ENCODE measurements at places on chromosomes 7 and 10.

DNA sequence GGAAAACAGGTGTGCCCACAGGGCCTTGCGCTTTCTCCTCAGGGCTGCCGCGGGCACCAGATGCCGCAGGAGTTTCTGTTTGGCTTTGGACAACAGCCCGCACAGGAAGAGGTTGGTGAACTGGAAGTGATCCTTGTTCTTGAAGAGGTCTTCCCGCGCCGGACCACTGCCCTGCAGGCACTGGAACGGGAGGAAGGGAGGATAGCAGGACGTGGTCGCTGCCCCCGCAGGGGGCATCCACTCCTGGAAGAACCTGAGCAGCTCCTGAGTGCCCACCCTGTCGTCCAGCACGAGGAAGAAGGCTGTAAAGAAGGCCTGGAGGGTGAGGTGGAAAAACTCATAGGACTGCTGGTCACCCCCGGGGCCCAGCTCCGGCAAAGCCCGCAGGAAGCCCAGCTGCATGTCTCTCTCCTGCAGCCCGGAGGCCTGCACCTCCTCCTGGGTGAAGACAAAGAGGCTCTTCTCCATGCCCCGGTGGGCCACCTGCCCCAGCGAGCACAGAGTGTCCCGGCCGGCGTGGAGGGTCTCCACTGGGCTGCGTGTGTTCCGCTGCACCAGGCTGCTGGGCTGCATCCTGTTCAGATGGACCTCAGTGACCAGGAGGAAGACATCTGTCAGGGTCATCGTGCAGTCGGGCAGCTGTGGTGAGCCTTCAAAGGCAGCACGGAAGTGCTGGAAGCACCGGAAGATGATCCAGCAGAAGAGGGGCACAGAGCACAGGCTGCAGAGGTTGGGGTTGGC, 26.9 kb downstream of the NOD1 start:
- DNase-seq, result no peak

- peak; percentile 80 for DNase-seq
These were observed 942 bp downstream of the TRAPPC14 start for GRCh38 chr7:100157334-100158228.

DNA sequence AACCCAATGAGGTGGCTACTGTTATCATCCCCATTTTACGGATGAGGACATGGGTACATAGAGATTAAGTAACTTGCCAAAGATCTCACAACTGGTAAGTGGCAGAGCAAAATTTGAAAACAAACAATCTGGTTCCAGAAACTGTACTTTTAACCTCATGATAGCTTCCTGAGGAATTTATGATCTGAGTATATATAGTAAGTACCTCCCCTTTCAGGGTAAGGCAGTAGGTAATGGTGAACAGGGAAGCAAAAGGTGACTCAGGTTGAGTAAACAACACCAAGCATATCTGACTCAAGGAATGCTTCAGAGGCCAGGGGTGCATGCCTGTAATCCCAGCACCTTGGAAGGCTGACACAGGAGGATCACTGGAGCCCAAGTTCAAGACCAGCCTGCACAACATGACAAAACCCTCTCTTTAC, 21.1 kb downstream of the KLLN start:
- no peak for DNase-seq

DNA sequence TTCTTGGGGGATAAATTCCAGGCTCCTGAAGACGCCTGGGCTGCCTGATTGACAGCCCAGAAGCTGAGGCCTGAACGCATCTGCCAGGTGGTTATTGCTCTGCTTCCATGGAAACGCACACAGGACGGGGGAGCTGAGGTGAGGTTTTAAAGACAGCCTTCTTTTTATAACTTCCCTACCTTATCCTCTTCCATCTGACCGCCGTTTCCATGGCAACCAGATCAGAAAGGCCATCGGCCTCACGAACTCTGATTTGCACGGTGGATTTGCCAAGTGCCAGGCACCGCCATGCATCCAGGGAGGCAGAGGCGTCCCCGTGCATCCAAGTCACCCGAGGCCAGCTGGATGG, 260.9 kb downstream of the ADARB2 start:
- no peak for DNase-seq

DNA sequence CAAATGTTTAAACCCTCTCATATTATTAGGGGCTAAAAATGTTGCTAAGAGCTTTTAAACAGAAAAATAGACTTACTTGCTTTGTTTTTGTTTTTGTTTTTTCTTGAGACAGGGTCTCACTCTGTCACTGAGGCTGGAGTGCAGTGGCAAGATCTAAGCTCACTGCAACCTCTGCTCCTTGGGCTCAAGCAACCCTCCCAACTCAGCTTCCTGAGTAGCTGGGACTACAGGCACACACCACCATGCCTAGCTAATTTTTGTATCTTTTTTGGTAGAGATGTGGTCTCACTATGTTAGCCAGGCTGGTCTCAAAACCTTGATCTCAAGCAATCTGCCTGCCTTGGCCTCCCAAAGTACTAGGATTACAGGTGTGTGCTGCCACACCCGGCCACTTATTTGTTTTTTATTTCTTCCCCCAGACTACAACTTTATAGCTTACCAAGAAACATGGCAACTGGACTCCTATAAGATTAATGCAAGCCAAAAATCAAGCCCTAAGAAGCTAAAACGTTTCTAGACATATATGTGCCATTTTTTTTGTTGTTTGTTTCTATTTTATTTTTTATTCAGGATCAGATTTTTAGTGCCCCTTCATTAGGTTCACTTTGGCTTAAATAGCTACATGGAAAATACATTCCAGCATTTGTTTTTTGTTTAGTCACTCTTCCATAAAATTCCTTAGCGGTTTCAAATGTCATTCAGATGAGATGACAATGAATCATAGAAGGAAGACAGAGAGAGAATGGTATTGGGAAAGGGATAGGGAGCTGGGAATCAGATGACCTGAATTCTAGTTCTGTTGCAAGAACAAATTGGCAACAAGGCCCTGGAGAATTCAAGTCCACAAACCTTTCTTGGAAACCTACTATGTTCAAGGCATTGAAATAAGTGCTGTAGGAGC, 163.4 kb upstream of the MKLN1 start:
- no peak for DNase-seq

DNA sequence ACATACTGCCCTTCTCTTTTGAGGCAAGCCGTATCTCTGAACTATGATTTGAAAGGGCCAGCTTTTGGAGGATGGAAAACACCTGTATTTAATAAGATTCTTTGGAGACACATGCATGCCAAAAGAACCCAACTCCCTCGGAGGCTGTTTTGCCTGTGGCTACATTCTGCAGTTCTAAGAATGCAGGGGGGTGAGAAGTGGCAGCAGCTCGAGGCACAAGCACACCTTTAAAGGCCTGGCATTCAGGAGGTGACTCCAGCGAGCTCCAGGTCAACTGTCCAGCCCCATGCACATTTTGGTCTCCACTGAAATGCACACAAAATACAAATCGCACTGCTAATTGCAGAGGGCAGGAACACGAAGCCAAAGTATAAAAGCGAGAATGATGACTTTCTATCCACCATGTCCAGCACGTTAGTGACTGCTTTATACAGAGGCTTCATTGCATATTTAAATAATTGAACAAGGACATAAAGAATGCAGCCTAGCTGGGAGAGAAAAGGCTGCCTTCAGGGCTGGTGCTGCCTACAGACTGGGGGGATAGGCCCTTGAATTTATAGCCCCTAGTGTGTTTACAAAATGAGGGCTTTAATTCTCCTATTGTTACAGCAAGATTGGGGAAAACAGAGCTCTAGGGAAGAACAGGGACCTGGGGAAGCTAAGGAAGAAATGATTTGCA, 359.3 kb downstream of the PLXNA4 start:
- DNase-seq, result no peak

DNA sequence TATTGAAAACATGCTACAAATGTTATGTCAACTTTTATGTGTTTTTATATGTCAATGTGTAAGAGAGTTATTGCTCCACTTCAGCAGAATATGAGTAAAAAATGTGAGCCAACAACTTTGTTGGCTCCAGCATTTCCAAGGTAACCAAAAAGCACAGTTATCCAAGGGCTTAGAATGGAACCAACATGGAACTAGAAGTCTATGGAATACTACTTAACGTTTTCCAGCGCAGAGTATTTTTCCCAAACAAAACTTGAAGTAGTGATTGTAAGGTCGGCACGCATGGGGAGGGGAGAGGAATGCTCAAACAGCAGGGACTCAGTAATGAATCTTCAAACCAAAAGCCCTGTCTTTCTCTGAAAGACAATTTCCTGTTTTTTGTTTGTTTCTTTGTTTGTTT, 45.0 kb upstream of the TSPAN13 start:
- no peak for DNase-seq

GRCh38 chr10:99921948-99922347, 87.8 kb downstream of the DNMBP start:
- DNase-seq, result peak; percentile 52

GRCh38 chr10:88027570-88027969, 164.1 kb downstream of the PTEN start:
- no peak for DNase-seq

DNA sequence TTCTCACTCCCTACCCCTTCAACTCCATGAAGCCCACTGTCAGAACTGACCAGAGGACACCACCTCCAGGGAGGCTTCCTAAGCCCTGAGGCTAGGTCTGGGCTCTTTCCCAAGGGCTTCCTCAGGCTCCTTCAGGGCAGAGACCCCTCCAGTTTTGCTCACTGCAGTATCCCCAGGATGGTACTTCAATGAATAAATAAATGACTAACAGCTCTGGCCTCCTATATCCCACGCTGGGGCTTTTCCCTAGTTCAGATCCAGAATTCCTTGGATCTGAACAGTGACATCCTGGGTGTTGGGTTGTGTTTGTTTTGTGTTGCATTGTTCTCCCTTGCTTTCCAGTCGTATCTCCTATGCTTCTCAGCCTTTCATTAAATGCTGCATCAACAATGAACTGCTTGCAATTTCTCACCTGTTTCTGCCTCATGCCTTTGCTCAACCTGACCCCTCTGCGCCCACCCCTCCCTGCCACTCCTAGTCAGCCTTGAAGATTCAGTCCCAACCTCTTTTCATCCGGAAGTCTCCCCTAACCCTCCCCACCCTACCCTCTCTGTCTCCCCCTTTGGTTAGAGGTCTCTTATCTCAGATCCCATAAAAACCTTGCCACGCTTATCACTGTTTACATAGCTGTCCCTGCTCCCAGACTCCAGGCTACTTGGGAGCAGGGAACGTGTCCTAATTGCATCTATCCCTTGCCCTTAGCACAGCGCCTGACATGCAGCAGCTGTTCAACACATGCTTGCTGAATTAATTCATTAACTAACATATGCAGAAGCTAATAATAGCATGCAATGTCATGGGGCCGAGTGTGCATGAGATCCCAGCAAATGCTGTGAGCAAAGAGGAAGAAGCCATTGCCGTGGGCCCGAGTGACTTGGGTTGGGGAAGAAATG, 41.7 kb downstream of the PPP1R3C start:
- DNase-seq, result peak; percentile 34

- DNase-seq, result no peak
These were observed 11.0 kb upstream of the ZNF107 start for GRCh38 chr7:64654796-64655548.

DNA sequence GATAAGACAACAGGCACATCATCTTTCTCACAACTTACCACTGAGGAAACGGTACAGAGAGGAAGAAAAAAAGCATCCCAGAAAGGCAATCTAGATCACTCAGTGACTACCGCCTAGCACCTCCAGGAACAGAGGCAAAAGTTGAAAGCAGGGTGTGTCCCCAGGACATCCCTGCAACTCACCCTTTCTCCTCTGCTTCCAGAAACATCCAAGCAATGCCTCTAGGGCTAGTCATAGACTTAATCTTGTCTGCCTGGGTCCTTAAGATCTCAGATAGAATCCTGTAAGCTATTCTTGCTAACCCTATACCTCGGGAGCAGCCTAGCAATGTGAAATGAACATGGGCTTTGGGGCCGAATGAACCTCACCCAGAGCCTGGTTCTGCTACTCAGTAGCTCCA, 18.8 kb upstream of the PDCD4 start:
- no peak for DNase-seq

DNA sequence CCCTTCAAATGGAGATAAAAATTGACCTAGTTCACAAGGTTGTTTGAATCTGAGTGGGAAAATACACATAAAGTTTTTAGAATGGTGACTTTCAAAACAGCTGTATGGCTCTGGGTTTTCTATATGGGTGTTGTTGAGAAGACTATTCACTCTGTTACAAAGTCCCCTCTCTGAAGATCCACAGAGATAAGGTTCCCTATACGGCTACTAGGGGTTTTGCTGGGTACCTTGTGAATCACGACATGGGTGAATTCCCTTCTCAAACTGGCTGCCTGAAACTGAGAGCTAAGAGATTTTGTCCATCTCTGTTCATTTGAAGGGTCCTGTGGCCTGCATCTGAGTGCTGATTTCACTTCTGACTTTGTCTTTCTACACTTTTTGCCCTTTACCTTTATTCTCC, 11.8 kb upstream of the SLC13A1 start:
- DNase-seq, result no peak

DNA sequence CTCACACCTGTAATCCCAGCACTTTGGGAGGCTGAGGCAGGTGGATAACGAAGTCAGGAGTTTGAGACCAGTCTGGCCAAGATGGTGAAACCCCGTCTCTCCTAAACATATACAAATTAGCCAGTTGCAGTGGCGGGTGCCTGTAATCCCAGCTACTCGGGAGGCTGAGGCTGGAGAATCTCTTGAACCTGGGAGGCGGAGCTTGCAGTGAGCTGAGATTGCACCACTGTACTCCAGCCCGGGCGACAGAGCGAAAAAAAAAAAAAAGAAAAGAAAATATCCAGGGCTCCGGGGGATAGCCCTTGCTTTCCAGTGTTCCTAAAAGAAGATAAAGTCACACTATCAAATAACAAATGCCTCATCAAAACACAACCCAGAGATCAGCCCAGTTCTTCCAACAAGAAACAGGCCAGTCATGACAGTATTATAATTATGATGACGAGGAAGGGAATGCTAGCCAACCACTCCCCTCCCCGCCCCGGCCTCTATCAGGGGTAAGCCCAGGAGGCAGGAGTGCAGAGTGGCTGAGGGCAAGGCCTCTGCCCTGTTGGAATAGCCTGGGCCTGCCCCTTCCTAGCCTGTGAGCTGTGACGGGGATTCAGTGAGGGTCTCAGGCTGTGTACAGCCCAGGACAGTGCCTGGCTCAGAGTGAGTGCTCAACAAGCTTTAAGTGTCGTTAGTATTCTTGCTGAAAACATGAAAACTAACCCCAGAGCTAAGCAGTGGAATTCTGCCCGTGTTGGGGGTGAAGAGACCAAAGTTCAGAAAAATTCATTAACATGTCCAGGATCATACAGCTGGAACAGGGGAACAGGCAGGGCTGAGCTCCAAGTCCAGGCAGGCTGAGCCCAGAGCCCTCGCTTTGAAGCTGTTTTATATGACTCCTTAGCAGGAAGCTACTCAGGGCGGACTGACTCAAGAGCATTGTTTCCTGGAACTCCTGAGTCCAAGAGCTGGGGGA, 54.3 kb downstream of the FAM241B start:
- DNase-seq, result no peak

- DNase-seq, result no peak
These were observed 383.1 kb downstream of the LRRTM3 start for GRCh38 chr10:67308912-67309311.

- peak; percentile 88 for DNase-seq
These were observed 67.7 kb downstream of the TACR2 start for GRCh38 chr10:69348816-69349541.

DNA sequence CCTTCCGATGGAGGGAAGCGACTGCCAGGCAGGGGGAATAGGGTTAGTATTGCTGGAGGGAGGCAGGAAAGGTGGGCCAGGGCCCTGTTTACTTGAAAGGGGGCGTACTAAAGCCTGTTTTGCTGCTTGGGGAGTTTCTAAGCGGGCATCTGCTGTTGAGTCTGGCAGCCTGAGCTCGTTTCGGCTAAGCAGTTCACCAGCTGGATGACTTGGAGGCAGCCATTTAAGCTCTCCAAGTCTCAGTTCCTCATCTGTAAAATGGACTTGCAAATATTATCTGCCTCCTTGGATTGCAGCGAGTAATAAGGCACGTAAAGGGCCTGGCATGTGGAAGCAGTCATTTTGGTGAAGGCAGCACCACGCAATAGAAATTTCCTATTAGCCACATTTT, 44.0 kb downstream of the LDB3 start:
- DNase-seq, result no peak

GRCh38 chr10:43749145-43749576, 100.5 kb upstream of the ZNF32 start:
- DNase-seq, result no peak
